ENCODE measurements at places on chromosomes 3 and 15.

DNA sequence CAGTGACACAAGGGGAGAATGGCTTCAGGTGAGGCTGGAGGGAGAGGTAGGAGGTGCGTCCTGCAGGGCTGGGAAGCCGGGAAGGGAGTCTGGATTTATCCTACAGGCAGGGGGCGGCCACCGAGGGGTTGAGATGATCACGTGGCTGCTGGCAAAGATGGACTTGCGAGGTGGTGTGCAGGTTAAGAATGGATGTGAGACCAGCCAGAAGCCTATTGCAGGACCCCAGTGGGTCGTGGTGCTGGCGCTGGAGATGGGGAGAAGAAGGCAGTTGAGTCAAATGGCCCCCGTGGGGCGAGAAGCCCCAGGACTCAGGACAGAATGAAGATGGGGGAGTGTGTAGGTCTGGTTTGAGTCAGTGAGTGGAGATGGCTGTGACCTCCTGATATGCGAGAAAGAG lies 183.1 kb downstream of the FAM43A start:
- DNase-seq: no peak

DNA sequence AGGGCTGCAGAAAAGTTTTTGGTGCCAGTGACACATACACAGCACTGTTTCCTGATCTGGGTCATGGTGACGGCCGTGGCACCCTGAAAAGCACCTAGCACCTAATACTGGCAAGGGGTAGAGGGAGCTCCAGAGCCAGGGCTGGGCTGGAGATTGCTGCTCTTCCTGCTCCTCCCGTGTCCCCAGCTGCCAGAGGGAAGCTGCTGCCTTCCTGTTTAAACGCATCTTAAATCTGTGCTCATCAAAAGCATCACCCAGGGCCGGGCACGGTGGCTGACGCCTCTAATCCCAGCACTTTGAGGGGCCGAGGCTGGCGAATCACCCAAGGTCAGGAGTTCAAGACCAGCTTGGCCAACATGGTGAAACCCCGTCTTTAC lies 156.7 kb upstream of the MEF2A start:
- no peak for DNase-seq

DNA sequence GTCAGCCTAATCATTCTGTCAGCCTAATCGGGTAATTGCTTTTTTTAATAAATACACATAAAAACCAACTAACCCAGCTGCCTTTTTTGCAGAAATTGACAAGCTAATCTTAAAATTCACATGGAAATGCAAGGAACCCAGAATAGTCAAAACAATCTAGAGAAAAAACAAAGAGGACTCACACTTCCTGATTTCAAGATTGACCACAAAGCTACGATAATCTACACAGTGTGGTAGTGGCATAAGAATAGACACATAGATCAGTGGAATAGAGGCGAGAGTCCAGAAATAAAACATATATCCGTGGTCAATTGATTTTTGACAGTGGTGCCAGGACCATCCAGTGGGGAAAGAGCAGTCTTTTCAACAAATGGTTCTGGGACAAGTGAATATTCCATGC lies 2.4 kb upstream of the C3orf20 start:
- DNase-seq: no peak

DNA sequence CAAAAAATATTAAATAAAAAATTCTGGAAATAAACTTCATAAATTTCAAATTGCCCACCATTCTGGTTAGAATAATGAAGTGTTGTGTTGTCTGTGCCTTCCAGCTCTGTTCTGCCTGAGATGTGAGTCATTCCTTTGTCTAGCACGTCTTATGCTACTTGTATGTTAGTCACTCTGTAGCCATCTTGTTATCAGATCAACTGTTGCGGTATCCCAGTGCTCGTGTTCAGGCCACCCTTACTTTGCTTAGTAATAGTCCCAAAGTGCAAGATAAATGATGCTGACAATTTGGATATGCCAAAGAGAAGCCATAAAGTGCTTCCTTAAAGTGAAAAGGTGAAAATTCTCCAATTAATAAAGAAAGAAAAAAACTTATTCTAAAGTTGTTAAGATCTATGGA lies 527.5 kb downstream of the NAALADL2 start:
- no peak for DNase-seq

- DNase-seq: no peak
Observed at GRCh38 chr3:72949016-72949415, 47.6 kb upstream of the PPP4R2 start.

- DNase-seq: no peak
Observed at GRCh38 chr15:95259965-95260364, 1028.6 kb downstream of the MCTP2 start.

DNA sequence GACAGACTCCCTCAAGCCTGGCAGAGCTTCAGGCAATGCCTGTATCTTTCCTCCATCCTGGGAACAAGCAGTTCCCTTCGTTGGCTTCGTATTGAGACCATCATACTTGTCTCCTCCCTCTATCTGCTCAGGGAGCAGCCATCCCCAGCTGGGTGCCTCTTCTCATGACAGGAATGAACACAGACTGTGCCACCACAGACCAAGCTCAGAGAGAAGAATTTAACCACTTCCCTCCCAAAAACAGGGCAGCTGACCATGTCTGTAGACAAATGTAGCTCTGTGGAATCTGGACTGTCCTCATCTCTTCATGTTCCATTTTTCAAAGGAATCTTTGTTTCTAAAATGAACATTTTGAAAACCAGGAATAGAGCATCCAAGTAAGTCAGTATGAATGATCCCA lies 245.4 kb downstream of the ERC2 start:
- DNase-seq: no peak

DNA sequence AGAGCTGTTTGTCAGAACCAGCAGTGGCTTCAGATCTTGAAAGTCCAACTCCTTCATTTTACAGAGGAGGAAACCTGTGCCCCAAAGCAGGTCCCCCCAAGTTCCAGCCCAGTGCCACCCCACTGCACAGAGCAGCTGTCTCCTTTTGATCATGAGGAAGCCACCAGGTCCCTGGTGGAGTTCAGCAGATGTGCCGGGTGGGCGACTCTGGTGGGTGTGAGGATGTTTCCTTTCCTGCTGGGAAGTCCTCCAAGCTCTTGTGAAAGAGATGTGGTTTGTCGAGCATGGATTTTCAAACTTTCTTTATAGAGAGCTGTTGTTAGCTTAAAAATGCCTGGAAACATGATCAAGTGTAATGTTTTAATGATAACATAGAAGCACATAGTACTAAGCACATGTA lies 52.0 kb downstream of the SMAD3 start:
- DNase-seq: no peak

DNA sequence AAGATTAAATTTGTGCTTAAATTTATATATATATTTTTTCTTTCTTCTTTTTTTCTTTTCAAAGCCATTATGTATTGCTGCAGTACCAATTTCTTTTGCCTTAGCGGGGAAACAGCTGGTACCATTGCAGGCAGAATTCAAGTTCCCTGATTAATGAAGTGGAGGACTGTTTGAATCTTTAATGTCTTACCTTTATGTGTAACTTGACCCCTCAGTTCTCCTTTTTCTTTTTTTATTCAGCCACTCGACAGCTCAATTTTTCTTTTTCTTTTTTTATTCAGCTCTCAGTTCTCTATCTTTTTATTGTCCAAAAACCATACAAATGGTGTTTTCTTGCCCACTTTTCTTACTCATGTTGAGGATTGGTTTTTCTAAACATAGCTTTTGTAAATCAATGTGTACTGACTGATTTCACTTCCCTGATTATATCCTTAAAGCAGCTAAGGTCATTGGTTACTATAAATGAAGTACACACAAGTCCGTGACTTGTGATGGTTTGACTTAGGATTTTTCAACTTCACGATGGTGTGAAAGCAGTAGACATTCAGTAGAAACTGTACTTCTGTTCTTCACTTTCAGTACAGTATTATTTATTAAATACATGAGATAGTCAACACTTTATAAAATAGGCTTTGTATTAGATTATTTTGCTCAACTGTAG lies 22.8 kb downstream of the ATP2C1 start:
- no peak for DNase-seq

GRCh38 chr3:129204473-129204872 lies 20.8 kb upstream of the CNBP start:
- no peak for DNase-seq

- no peak for DNase-seq
Observed at GRCh38 chr3:55402886-55403609, 84.1 kb downstream of the WNT5A start.

DNA sequence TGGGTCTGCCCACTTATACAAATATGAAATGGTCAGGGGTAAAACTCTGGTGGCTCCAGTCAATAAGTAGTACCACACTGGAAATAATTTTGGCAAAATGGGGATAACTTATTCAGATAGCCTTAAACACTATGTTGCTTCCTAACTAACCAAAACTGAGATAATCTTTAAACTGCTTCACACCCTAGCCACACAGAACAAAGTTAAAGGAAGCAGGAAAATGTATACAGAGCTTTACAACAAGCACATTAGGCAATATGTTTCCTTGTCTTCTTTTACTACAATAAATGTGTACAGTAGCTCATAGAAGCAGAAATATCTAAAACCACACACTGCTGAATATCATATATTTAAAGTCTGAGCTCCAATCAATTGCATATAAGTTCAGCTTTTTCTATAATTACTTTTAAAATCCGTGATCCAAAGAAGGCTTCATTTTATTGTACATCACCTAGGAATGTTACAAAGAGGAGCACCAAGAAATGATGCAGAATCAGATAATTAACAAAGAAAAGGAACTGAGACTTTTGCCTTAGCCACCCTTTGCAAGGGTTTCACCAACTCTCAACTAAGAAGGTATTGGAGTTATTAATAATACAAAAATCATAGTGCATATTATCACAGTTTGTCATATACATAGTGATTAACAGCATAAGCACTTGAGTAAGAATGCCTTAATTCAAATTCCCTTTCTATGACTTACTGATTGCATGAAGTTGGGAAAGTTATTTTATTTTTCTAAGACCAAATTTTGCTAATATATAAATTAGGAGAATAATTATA lies 9.2 kb upstream of the SSR3 start:
- no peak for DNase-seq

DNA sequence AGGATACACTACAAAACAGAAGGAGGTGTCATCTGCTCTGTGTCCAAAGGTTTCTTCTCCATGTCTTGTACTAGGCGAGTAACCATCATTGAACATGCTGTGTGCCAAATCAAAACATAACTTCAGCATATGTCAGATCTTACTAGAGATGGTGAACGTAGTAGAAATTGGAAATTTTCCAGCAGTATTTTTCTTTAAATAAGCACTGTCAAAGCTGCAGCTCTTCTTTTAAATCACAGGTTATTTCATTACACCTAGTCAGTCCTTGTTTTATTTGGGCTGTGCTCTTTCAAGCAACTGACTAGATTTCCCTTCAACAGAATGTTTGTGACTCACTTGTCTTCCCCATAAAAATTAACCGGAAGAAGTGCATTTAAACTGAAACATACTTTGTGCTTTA lies 46.5 kb downstream of the MSL2 start:
- no peak for DNase-seq

DNA sequence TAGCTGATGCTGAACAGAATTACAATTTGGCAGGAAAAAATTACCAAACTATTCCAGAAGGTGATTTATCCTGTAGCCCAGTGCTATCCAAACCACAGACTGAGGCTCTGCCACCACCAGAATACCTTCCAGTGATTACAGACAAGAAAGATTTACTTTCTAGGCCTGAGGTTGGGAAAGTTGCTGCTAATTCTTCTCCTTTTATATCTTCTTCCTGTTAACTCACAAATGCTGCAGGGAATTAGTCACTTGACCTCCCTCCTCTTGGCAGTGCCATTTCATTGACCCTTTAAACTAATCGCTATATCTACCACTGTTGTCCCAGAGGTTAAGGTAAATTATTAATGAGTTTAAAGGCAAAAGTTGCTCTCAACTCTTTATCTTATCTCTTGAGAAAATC lies 118.4 kb downstream of the CTNNB1 start:
- no peak for DNase-seq

- no peak for DNase-seq
Observed at GRCh38 chr15:39730552-39730951, 52.1 kb downstream of the FSIP1 start.

DNA sequence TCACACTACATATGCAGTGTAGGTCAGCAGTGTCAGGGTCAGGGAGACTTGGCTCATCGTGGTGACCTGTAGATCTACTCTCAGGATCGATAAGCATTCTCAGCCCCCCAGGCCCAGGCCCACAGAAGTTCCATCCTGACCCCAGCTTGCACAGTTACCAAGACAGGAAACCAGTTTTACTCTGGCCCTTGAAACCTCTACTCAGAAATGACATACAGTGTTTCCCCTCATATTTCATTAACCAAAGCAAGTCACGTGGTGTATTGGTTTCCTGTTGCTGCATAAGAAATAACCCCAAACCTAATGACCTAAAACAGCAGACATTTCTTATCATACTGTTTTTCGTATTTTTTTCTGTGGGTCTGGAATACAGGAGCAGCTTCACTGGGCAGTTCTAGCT lies 242.2 kb downstream of the SLCO3A1 start:
- no peak for DNase-seq

DNA sequence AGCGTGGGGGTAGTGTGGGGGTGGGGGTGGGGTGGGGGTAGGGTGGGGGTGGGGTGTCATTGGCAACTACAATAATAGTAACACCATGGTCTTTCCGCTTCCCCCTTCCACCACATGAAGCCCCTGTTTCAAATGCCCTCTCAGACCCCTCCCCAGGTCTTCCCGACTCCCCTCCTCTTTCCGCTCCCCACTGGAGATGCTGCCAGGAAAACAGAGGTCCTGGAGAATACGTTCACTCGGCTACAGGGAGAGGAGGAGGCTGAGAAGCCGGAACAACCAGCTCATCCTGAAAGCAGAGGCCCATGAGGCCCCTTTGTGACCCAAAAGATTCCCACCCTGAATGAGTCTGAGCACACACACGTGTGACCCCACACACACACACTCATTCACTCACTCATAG lies 75.4 kb downstream of the CPN2 start:
- DNase-seq: no peak

DNA sequence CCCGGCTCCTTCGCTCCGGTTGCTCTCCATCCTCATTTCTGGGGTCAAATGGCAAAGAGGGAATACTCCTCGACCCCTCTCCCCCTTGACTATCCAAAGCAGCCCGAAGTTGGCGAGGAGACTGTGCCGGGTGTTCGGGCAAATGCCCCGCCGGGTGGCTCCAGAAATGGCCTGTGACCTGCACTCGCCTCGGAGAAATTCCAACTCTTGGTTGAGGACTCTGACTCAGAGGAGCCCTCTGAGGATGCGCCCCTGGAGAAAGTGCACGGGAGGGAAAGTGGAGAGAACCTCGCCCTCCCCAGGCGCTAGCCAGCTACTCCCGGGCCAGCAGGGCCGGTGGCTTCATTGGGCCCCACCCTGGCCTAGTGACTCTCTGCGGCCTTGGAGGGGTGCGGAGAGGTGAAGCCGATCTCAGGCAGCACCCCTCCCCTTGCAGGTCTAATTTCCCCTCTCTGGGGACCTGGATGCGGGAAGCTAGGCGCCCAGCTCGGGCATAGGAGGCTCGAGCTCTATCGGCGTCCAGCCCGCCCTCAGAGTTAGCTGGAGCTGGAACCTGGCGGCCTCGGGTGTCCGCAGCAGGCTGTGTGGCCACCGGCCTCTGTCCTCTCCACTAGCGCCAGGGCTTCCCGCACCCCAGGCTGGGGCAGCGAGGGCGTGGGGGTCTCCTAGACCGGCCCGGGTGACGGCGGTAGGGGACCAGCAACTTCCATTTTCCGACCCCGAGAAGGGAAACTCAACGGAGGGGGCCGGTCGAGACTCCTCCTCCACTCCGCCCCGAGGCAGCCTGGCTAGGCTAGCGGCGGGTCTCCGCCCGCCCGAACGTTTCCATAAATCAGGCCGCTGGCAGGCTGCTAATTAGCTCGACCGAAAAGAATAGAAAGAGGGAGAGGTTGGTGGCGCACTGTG lies 29.4 kb downstream of the NR2F2 start:
- no peak for DNase-seq

Measured in stimulated activated CD4-positive, alpha-beta T cell treated with anti-CD3 and anti-CD28 coated beads, Interleukin-1b, Interleukin-23, amount 100 ng/mL, for 1 hour (primary cell).